ENCODE measurements at places on chromosomes 6 and 20.

DNA sequence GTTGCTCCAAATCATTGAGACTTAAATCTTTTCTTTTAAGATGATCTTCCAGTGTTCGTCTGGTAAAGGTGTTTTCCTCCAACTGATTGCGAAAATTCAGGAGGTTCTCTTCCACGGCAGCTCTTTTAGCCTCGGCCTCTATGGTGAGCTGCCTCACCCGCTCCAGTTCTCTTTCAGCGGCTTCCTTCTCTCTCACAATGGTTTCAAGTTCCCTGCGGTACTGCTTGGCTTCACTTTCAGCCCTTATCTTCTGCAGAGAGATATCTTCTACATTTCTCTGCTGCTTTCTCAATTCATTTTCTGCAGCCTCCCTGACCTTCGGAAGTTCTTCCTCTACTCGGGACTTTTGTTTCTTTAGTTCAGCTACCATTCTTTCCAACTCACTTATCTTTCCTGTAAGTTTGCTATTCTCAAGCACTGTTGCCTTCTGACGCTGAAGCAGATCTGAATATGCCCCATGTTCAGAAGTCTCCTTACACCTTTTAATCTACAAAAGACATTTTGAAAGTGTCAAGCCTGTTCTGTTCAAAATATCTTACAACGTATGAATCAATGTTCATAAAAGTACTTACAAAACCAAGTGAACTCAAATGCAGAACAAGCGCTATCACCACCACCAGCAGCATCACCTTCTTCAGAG lies 22.3 kb downstream of the DST start:
- no peak for DNase-seq

- DNase-seq: no peak
Measured at GRCh38 chr6:35090734-35091133, 50.4 kb downstream of the TCP11 start.

DNA sequence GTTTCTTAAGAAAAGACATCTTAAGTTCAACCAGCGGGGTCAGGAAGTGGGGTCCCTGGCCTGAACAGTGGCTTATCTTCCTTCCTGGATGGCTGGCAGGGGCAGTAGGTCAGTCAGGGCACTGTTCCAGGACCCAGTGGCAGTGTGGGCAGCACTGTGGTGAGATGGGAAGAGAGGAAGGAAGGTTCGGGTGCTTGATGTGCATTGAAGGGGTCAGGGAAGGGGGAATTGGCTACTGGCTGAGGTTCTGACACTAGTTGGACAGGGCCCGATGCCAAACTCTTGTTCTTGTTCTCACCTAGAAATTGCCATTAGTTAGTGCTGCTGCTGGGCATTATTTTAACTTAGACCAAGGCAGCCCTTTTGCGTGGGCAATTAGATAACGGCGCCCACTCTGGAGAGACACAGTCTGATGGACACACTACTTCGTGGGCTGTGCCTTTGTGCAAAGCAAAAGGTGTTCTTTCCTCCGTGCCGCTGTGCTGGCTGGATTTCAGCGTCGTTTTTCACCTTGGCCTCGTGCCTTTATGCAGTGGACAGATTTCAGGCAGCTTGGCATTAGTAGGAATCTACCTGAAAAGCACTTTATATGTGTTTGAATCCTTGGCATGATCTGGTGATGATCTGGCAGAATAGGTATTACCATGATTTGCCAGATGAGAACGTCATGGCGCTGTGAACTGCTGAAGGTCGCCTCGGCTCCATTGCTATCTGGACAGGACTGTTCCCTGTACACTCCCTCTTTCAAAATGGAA lies 30.3 kb downstream of the UTRN start:
- DNase-seq: no peak

DNA sequence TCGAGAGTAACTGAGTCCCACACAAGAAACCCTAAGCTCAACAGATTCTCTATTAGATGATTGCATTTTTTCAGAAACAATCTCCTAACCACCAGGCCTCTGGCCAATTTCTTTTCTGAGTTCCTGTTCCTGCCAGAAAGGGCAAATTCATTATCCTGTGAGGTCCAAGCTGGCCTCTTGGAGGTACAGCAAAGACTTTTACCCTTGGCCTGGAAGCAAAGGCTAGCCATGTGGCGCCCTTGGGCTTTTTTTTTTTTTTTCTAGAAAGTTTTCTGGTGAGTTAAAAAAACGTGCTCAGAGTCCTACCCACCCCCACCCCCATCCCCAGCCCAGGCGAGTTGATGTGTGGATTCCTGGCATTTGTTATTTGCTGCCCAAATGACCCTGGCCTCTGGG lies 59.0 kb upstream of the EEF1A1 start:
- no peak for DNase-seq

DNA sequence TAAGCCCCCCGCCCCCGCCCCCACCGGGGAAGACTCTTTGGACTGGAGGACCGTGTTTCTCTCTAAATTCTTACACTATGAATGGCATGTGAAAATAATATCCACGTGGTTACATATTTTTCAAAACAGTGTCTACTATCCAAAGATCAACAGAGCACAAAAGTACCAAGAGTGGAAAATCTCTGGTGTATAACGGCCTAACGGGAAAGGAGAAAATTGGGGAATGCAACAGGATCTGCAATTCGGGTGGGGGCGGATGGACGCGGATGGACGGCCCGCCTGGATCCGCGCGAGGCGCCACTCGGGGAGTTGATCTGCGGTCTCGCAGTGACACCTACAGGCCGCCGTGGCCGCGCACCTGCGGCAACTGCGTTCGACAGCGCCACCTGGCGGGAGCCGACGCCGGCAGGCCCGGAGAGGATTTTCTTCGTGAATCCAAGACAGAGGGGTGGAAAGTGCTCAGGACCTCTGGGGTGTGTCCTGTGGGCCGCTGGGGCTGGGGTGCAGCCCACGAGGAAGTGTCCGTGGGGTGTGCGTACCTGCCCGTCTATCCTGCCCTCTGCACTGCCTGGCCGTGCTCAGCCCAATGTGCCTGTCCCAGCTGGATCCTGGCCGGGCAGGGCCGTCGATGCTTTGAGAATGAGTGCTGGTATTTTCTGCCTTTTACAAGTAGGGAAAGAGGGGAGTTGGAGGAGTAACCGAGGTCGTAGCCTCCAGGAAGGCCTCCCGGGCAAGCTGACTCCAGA lies 18.6 kb downstream of the ANKRD60 start:
- DNase-seq: peak; percentile 90

DNA sequence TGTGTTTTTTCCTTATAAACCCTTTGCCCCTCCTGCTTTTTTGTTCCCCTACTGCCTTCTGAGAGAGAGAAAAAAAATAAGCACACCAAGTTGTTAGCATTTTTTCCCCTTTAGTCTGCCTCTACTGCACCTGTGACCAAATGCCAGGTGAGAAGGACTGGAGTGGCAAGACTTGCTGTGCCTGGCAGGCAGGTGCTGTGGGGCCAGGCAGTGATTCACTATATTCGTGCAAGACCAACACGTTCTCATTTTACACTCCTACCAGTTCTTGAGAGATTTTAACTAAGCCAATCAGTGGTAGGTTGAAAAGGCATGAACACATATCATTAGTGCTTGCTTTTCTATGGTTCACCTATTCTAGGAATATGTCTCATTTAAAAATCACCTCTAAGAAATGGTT lies 109.7 kb downstream of the FIG4 start:
- DNase-seq: no peak

DNA sequence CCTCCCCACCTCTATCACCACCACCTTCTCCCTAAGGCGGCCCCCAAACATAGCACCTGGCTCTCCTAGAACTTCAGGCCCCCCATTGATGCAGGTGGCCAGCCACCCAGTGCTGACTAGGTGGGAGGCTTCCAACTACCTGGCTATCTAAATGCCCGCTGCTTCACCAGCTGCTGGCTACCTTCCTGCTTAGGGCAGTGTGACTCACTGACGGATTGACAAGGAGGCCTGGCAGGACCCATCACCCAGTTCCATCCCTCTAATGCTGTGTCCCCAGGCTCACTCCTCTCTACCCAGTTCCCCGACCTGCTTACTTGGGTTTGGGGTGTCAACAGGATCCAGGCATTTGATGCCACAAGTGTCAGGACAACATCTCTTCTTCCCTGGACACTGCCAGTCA lies 1.1 kb downstream of the SLPI start:
- no peak for DNase-seq

DNA sequence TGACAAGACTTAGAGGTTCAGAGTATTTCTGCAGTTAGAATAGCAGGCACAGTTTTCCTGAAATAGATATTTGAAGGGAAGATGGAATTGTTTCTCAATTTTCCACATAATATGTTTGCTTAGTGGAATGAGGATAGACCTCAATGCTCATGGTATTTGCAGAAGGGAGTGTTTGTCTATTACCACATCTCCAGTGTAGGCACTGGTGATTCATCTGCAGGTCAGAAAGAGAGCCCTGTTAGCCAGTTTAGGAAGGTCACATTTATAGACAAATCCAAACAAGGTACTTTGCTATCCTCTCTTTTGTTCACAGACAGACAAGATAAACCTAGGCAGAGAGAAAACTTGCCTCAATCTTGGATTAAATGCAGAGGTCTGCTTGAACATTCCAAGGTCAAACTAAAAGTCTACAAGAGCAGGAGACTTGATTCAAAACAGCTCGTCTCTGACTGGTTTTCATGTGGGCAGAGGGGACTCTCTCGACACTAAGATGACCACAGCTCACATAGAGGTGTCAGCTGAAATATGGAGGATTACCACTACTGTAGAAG lies 22.8 kb downstream of the ISM1 start:
- no peak for DNase-seq

DNA sequence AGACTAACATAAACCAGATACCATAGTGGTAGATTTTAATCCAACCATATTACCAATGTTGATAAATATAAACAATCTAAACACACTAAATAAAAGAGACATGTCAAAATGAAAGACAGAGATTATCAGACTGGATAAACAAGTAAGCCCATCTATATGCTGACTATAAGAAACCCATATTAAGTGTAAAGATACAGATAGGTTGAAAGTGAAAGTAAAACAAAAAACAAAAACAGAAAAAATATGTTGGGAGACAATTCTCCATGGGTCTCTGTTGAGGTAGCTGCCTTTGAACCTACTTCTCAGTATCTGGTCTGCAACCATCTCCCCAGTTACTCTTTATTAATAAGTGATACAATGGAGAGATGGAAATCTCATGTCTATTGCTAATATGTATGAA lies 21.2 kb downstream of the REV3L start:
- no peak for DNase-seq

GRCh38 chr20:49347156-49347555 lies 69.3 kb upstream of the ZNFX1 start:
- DNase-seq: no peak

GRCh38 chr6:163406366-163406765 lies 8.2 kb upstream of the QKI start:
- DNase-seq: no peak

GRCh38 chr20:2658414-2659354 lies 5.3 kb downstream of the IDH3B start:
- no peak for DNase-seq

GRCh38 chr6:73532293-73532692 lies 11.5 kb upstream of the EEF1A1 start:
- DNase-seq: no peak

GRCh38 chr6:3357678-3358077 lies 98.9 kb downstream of the PSMG4 start:
- no peak for DNase-seq

DNA sequence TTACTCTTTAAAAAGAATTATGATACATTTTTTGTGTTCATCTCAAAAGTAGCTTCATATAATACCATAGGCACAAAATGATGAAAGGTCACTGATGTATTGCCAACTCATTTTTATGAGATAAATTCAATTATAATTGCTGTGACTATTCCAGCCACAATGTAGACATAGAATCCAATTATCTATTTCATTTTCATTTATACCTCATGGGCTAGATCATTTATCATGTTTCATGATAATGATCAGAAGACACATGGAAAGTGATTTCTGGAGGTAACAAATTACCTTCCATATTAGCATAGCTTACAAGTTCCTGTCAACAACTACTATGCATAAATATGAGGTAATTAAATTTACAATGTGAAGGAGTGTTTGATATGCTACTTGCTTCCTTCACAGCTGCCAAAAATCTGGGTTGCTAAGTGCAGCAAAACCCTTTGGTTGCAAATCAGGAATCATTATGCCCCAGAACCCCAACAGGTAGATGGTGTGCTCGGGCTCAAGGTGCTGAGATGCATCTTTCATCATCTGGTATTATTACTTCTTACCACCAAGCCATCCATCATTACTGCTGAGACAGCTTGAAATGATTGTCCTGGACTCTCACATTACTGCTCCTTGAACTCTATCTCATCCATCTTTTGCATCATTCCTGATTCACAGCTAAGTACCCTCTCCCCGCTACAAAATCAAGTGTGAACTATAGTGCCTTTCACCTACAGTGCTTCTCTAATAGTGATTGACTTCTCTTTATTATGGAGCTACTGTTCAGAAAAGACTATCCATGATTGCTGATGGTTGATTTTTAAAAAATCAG lies 306.0 kb upstream of the THEMIS start:
- no peak for DNase-seq

DNA sequence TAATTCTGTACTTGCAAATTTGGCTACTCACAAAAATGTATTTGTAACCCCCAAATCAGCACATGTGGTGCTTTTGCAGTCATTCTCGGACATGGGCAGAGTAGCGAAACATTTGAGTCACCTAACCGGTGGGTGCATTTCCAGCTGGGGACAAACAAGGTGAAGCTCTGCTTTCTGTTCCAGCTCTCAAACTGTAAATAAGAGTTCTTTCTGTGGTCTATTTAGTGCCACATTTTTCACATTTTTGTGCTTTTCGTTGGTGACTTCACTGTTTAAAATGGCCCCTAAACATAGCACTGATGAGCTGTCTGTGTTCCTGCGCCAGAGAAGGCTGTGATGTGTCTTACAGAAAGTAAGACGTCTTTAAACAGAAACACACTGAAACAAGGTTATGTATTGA lies 244.5 kb downstream of the CDC5L start:
- DNase-seq: no peak

Measured in stimulated activated CD4-positive, alpha-beta T cell treated with anti-CD3 and anti-CD28 coated beads, Interleukin-1b, Interleukin-23, amount 100 ng/mL, for 4 hours (primary cell).